Mesothelial cell of epicardium (in vitro differentiated cells): ENCODE measurements at places on chromosomes 1 and 21. TPM values are rescaled to one million over a fixed set of nuclear protein-coding genes. Genes with fewer than 3 reads are reported as not detected.

The CYP4B1 gene
- 0.20 to 0.40 TPM (median 0.27 TPM) in 3 replicates for total RNA-seq

The TSTD1 gene
- total RNA-seq = 53.2 to 60.3 TPM (median 53.7 TPM) in 3 replicates

The RHOU gene
- total RNA-seq = 39.8 to 40.6 TPM (median 40.6 TPM) in 3 replicates

The NAXE gene
- total RNA-seq = 99.1 to 105 TPM (median 104 TPM) in 3 replicates

The LAD1 gene
- total RNA-seq = 17.6 to 23.0 TPM (median 20.7 TPM) in 3 replicates

The SRGAP2B gene
- 24.8 to 26.3 TPM (median 25.8 TPM) in 3 replicates for total RNA-seq

The PKLR gene
- total RNA-seq = 0.11 TPM in 1 of 3 replicates, not detected in the others

The OR10Z1 gene
- total RNA-seq = not detected in 3 replicates

The LCE2A gene
- total RNA-seq = not detected in 3 replicates

The AIRE gene
- total RNA-seq = 0.13 to 0.23 TPM (median 0.18 TPM) in 3 replicates

The APCS gene
- total RNA-seq = not detected in 3 replicates

The SLC5A9 gene
- 0.07 TPM in 2 of 3 replicates, not detected in the other for total RNA-seq

The GPA33 gene
- 1.2 to 1.9 TPM (median 1.6 TPM) in 3 replicates for total RNA-seq

The KRTAP11-1 gene
- not detected in 3 replicates for total RNA-seq

The OR14I1 gene
- total RNA-seq = not detected in 3 replicates

The INAVA gene
- total RNA-seq = 34.6 to 36.6 TPM (median 35.7 TPM) in 3 replicates

The RNU1-4 gene
- 3,774 to 3,945 TPM (median 3,937 TPM) in 3 replicates for total RNA-seq

The IL20 gene
- not detected in 3 replicates for total RNA-seq

The LCE1B gene
- total RNA-seq = not detected in 3 replicates

The CELA2B gene
- total RNA-seq = not detected in 3 replicates

The LRRC8D gene
- 18.1 to 22.6 TPM (median 21.5 TPM) in 3 replicates for total RNA-seq

The DNAJC28 gene
- 2.6 to 3.1 TPM (median 2.8 TPM) in 3 replicates for total RNA-seq

The KCNH1 gene
- 0.04 to 0.34 TPM (median 0.29 TPM) in 3 replicates for total RNA-seq

The OR2L2 gene
- total RNA-seq = 0.22 to 0.31 TPM (median 0.23 TPM) in 3 replicates

The DEDD gene
- 43.7 to 45.0 TPM (median 44.4 TPM) in 3 replicates for total RNA-seq

The BTF3L4 gene
- 74.0 to 78.1 TPM (median 76.3 TPM) in 3 replicates for total RNA-seq

The LRRC39 gene
- 1.7 to 2.0 TPM (median 1.9 TPM) in 3 replicates for total RNA-seq

The MTOR gene
- 48.4 to 49.8 TPM (median 49.3 TPM) in 3 replicates for total RNA-seq

The SPRR3 gene
- not detected in 3 replicates for total RNA-seq

The IL10 gene
- not detected in 3 replicates for total RNA-seq
